ENCODE measurements at places on chromosomes 2 and 18.

DNA sequence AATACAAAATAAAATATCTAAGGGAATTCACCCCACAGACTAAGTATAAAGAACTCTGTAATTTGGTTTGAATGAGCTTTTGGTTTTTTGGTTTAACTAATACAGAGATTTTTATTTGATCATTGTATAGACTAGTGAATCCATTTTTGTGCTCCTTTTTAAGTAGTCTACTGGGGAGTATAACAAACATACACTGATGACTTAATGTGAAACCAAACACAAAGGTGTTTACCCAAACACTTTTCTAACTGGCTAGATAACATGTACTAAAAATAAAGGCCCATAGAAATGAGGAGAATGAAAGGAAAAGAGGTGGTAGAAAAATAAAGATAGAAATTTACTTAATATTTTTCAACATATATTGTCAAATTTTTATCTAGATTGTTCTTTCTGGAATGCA lies 146.0 kb downstream of the NRXN1 start:
- no peak for DNase-seq

DNA sequence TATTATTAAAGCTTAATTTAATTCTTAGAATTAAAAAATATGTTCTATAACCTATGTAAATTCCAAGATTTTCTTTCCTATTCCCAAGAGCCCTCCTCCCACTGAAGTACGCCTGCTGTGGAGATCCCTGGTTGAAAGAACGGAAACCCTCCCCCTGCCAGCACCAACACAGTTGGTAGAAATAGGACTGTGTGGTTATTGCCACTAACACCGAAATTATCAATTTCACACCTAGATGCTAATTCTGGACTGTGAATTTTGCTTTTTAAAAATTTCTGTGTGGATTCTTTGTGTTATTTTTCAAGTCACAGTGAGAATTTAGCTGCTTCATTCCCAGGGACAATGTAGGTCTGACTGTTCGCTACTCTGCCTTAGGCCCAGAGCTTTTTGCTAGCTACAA lies 305.8 kb upstream of the HNMT start:
- no peak for DNase-seq

- no peak for DNase-seq
Observed at GRCh38 chr18:76476665-76477561, 18.1 kb downstream of the ZNF516 start.

DNA sequence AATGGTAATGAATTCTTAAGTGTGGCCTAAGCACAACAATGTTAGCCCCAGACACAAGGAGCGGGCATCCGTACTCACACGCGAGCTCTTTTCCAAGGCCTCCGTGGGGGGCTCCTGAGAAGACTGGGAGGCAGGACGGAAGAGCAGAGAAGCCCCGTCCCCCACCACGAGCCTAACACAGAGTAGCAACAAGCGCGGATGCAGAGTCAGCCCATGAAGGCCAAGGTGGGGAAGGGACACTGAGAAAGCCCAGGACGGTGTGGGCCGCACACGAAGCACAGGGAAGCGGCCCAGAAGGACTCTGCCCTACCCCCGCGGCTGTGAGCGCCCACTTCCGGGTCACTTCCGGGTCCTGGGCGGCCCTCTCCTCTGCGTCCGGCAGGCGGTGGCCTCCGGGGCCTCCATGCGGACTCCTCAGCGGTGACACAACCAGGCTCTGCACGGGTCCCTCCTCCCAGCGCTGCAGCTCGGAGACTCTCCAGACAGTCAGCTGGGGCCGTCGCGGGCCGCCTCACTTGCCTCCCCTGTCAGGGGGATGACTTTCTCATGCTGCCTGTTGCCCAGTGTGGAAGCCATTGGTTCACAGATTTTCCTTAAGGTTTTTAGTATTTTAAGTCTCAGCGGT lies 151.5 kb downstream of the MTCL1 start:
- DNase-seq = no peak

DNA sequence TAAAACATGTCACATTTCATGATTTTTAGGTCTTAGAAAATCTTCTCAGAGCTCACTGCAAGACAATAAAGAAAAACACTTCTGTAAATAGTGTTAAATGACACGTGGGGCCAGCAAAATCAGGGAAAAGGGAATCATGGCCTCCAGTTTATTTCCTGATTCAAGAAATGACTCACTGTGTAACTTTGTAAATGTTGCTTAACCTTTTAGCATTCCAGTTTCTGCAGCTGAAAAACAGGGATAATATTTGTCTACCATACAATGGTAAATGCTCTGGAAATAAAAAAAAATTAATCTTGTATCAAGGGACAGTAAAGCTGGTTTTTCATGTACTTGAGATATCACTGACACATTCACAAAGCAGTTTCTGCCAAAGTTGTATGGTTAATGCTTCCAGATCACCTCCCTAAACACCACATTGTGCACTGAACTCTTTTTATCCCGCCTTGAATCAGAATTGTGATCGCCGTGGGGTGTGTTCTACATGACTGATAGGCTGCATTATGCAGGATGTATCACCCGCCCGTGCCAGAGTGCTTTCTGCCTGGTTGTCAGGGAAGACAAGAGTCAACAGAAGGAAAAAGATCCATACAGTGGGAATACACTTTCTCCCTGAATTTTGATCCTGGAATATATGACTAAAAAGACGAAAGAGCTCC lies 238.8 kb downstream of the IKZF2 start:
- no peak for DNase-seq

DNA sequence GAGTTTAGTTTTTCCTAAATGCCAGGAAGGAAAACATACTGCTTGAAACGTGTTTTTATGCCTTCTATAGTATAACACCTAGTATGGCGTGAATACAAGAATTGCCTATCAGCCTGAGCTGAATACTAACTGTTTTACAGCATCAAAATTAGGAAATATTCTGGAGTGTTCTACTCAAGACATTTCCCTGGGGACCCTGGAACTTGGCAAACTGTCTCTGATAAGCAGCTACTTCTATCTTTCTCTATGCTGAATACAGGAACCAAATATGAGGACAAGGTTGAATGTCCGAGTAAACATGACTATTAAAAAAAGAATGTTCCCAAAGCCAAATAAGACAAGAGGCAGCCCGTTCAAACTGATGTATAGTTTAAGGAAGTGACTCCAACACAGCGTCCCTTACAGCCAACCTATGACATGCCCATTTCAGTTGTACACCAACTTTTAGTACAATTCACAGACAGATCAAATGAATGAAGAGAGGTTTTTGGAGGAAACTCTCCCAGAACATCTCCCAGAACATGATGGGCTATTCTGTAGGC lies 951.3 kb upstream of the ACVR2A start:
- DNase-seq = no peak

- DNase-seq = peak; percentile 41
Observed at GRCh38 chr18:9334973-9335696, 562 bp downstream of the TWSG1 start.

DNA sequence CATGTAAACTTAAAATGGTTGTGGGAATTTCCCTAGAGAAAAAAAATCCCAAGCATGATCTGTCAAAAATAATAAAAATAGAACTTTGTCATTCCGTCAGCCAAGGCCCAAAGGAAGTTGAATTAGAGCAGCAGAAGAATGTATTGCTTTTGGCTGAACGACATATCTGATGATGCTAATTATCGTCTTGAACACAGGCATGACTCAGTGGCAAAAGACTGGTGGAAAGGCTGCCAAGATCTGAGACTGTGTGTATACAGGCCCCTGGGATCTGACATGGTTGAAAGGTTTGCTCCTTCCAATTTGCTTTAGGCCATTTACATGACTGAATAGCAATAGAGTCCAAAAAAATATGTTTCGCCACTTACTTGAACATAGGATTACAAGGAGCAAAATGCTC lies 1057.1 kb upstream of the CRIM1 start:
- no peak for DNase-seq

DNA sequence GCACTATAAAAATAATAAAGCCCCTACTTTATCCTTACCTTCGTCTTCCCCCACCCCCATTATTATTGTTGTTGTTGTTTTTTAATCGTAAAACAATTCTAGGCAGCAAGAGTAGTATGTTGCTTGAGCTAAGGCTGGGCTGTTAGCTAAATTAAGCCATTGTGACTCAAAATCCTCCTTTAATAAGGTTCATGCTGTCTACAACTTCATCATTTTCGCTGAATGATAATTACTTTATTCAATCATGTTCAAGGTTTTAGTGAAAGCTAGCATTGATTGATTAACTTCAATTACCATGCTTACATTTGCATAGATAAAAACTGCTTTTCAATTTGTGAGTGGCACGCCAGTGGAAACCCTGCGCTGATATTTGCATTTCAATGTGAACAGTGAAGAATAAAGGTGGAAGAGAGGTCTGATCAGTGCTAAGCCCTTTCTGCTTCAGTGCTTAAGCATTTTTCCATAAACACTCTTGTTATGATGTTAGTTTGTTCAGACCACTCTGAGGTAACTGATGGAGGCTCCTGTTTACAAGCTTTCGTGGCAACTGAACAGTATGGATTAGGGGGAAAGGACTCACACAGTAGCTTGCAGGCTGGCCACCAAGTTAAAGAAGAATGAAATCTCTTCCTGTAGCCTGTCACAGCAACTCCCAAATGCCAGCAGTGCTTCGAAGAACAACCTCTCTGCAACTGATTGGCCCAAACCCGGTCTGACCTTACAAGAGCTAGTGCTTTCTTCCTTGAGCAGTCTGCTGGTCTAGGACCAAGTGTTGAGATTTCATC lies 156.8 kb downstream of the GPD2 start:
- no peak for DNase-seq

DNA sequence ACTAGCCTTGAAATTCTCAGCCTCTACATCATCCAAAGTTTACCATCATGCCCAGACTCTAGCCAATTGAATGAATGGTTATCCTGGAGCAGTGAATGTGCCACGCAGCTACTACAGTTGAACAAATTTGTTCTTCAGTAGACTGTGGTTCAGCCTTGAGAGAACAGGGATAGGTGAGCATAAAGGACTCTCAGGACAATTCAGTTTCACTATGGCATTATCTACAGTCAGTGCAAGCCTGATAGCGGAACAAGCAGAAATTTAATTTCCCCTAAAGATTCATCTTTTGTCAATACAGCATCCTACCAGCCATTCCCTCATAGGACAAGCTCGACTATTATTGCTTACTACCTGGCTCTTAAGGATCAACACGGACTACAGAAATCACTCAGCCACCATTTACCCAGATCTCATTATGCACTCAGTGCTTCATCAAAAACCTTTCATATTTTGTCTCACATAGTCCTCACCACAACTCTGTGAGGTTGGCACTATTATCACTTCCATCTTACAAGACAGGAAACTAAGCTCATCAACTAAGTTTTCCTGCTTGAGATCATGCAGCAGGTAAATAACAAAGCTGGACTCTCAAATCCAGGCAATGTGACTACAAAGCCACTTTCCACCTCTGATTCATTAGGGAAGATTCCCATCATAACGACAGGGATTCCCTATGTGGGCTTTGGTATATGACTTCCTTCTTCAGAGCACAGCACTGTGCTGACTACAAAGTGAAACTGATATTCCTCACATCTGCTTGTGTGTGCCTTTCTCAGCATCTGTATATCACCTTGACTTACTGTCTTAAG lies 181.5 kb upstream of the ACVR2A start:
- no peak for DNase-seq

GRCh38 chr18:28712796-28713425 lies 536.0 kb upstream of the CDH2 start:
- no peak for DNase-seq

GRCh38 chr2:48134704-48135103 lies 228.4 kb upstream of the FBXO11 start:
- DNase-seq = no peak

DNA sequence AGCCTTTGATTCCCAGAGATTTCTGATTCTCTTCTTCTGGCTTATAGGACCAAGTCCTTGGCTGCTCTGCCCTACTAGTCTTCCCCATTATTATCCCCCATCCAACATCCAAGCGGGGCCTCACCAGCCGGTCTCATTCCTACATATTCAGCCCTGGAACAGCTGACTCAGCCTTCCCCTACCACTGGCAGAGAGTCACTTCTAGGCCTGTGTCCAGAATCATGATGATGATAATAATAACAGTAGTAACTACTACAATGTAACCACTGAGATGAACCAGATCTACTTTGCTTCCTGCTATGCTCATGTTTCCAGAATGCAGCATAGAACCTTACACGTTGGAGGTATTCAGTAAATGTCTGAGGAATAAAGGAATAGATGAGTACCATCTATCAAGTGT lies 295.2 kb downstream of the SRBD1 start:
- DNase-seq = no peak

GRCh38 chr2:142849820-142850219 lies 27.6 kb upstream of the KYNU start:
- DNase-seq = no peak

DNA sequence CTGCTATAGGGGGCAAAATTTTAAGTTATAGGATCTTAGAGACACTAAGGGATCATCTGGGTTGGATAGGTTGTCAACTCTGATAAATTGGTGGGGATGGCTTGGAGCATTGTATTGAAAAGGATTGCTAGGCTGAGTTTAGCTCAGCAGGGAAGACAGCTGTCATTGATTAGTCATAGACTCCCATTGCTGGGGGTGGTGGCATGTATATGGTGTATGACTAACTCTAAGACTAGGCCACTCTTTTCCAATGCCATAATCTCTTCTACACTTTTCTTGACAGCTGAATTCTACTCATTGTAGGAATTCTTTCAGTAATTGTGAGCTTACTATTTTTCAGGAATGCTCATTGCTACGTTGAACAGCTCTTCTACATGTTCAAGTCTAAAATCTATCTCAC lies 81.3 kb upstream of the PELI1 start:
- no peak for DNase-seq

GRCh38 chr18:11165138-11165537 lies 15.8 kb upstream of the PIEZO2 start:
- DNase-seq = no peak

DNA sequence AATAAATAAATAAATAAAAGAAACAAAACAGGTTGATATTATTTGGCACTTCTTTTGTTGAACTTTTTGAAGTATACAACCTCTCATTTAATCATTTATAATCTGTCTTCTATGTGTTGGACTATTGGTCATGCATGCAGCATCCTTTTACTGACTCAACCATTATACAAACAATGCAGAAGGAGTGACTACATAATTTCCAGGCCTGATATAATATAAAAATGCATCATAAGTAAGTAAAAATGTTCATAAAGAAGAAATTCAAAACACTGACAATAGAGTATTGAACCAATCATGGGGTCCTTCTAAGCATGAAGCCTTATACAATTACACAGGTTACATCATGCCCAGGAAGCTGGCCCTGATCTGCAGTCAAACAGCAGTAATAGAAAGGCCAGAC lies 141.5 kb upstream of the FN1 start:
- no peak for DNase-seq

Measured in activated CD4-positive, CD25-positive, alpha-beta regulatory T cell (primary cell).